ENCODE measurements at places on chromosomes 1 and 21. TPM values are rescaled to one million over a fixed set of nuclear protein-coding genes. Genes with fewer than 3 reads are reported as not detected.
A peak's percentile ranks its signal among the peaks of the same experiment; 100 is the strongest.

GRCh38 chr1:38486085-38486484, 373.5 kb downstream of the RRAGC start:
- peak; percentile 59 for ATAC-seq

GRCh38 chr21:34945288-34945687, 103.8 kb downstream of the RUNX1 start:
- no peak for ATAC-seq

DNA sequence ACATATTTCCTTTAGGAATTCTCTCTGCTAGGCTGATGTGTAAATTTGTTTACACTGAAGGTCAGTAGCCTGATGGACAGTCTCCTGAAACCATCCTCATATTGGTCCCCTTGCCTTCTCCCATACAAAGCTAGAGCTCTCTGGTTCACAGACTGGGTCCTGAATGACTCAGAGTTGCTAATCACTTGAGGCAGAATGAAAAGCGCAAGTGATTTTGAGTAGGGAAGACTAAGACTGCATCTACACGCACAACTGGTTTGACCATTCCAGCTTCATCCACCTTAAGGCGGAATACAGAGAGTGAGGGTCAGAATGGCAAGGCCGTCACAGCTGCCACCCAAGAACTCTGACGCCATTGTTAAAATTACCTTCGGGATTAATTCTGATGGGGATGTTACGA, 70.2 kb upstream of the KIF26B start:
- ATAC-seq = no peak

GRCh38 chr21:46661642-46662366, 26.3 kb downstream of the PRMT2 start:
- peak; percentile 35 for ATAC-seq

- peak; percentile 47 for ATAC-seq
Observed at GRCh38 chr1:27026621-27027574, 14.2 kb upstream of the TENT5B start.

- no peak for ATAC-seq
Observed at GRCh38 chr1:199308349-199308846, 669.6 kb downstream of the PTPRC start.

- no peak for ATAC-seq
Observed at GRCh38 chr1:174519844-174520243, 72.1 kb downstream of the GPR52 start.

- ATAC-seq = peak; percentile 72
Observed at GRCh38 chr1:109248797-109249629, at the start of gene CELSR2. TSS of gene CELSR2 (plus strand) at chr1:109249539. CDS start at chr1:109250080, 541 bp downstream.

GRCh38 chr1:21307663-21308305, 17.5 kb upstream of the ECE1 start:
- ATAC-seq = peak; percentile 9

GRCh38 chr1:230626232-230626631, 16.0 kb upstream of the COG2 start:
- ATAC-seq = no peak

DNA sequence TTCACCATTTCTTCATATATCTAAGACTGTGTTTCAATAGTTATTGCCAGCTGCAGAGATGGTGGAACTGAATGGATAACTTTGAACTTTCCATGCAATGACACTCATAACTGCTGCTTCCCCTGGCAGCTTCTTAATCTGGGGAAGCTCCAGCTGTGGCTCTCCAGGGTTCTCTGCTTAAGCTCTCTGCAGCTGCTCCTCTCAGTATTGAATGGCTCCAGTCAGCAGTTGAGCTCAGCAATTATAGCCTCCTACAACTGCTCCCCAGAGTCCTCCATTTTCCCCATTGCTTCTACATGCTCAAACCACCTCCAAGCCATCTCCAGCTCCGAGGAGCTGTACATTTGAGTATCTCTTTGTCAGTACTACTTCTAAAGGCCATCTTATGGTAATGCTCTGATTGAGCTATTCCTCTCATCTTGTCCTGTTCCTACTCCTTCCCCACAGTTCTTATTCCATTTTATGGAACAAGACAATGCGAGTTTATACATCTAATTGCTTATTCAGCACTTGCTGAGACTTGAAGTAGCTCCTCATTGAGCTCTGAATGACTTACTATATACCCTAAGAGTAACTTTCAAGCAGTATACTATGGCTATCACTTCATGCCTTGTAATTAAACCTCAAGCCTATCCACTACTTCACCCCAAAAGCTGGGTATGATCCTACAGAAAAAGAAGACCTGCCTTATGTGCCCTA, 362.4 kb downstream of the NEGR1 start:
- ATAC-seq = no peak

GRCh38 chr21:36608041-36608896, 90.6 kb upstream of the SIM2 start:
- ATAC-seq = no peak

- ATAC-seq = no peak
Observed at GRCh38 chr1:53738205-53739108, 507 bp downstream of the GLIS1 start.

GRCh38 chr1:92306020-92306419, 7.2 kb downstream of the RPAP2 start:
- ATAC-seq = no peak

Gene WNT2B
- 3.6 TPM for total RNA-seq

Gene SH2D1B
- total RNA-seq = 1.4 TPM

Gene CELA2A
- total RNA-seq = 0.50 TPM
